ENCODE measurements at places on chromosomes 3 and 15.

GRCh38 chr15:58049520-58050227 is 15.8 kb downstream of the ALDH1A2 start:
- no peak for DNase-seq

- DNase-seq: no peak
Measured at GRCh38 chr3:192082730-192083660, 622.0 kb downstream of the PYDC2 start.

GRCh38 chr15:77870195-77871065 is 207.1 kb downstream of the TBC1D2B start:
- peak; percentile 31 for DNase-seq

DNA sequence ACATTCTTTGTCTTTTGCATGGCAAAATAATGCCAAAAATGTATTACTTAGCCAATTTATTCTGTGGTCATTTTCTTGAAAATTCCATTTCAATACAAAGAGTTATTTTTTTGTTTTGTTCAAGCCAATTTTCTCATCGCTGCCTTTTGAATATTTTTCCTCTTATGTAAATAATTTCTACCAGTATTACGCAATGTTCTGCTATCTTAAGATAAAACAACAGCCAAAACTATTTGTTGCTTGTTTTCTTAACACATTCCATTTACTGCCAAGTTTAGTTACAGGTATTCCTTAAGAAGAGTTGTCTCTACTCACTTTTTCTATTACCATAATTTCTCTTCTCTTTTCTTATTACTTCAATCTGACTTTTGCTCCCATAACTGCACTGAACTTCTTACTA is 163.1 kb downstream of the ROBO1 start:
- DNase-seq: no peak

DNA sequence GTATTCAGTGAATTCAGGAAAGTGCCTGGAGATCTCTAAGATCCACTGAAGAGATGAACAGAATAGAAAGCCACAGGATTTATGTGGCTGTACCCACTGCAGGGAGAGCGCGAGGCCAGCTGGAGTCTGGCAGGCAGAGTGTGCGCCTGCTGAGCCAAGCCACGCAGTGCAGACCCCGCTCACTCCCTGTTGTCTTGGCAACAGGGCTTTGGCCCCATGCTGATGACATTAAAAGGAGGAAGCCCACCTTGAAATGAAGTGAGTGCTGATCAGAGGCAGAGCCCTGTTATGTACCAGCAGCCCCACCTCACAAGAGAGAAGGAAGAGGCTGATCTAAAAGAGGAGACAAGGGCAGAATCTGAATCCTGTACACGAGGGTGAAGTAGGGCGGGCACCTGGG is 36.7 kb downstream of the PXYLP1 start:
- no peak for DNase-seq

DNA sequence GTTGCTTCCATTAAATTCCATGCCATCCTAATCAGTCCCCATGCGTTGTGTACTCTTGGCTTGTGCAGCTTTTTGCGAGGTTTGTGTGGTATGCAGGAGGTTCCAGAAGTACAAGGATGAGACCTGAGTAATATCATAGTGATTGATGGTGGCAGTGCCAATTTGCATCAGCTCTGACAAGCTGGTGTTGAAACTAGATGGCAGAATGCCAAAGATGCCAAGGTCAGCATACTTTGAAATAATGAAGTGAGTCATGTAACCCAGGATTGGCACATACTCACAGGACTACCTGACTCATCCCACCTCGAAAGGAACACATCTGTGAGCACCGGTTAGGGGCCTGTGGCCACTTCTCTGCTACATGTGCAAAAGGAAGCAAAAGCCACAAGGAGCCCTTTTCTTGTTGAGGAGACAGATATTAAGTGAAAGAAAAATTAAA is 14.3 kb downstream of the KAT2B start:
- peak; percentile 50 for DNase-seq

DNA sequence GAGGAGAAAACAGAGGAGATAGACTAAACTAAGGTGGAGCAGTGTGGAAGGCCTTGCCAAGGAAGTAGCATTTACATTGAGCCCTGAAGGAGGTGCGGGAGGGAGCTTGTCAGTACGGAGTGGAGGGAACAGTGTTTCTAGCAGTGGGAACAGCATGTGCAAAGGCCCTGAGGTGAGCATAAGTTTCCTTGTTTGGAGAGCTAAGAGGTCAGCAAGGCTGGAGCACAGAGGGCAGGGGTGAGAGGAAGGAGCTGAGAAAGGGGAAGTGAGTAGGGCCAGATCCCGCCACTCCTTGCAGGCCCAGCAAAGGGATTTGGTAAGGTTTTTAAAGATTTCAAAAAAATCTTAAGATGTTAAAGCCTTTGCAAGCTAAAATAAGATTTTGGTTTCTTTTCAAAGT is 70.1 kb downstream of the HMCES start:
- DNase-seq: no peak

DNA sequence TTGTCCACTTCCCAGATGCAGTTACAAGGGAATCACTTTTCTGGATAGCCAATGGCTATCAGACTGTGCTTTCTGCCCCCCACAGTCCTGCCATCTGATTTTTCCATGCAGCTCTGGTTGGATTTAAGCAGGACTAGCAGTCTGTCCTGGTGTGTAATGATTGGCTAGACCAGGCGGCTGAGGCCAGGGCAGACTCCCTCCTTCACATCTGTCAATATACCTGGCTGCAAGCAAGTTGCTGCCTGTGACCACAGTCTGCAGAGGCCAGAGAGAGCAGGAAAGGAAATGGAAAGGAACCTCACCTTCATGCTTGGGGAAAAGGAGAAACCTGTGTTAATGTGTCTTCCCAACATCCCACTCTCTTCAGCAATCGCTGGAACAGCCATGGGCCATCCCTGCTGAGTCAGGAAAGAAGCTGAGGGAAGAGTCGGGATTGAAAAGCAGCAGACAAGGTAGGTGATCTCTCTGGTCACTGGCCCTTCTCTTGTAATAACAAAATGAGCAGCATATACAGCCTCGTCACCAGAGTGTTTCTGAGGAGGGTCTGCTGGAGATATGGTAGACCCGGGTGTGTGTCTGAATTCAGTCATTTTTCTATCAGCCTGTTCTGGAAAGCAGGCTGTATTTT is 126.7 kb upstream of the PHLDB2 start:
- DNase-seq: no peak

DNA sequence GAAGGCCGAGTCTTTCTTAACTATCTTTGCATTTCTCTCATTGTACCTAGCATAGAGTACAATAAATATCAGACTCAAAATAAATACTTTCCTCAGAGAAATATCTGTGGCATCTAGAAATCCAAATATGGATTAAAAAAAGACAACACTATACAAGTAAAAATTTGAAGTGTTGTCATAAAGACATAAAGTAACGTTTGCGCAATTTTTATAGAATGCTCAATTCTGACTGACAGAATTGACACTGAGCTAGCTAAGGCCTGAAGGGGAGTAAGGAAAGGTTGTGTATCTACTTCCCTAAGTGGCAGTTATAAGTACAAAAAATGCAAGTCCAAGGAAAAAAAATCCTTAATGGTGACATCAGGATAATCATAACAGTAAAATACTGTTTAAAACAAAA is 1.1 kb downstream of the SEC11A start:
- DNase-seq: no peak

- DNase-seq: no peak
Measured at GRCh38 chr3:183114384-183115178, 15.3 kb upstream of the MCCC1 start.

GRCh38 chr3:9911863-9912262 is 5.0 kb upstream of the IL17RC start:
- DNase-seq: no peak

- DNase-seq: no peak
Measured at GRCh38 chr15:73518180-73518862, 75.4 kb downstream of the REC114 start.

DNA sequence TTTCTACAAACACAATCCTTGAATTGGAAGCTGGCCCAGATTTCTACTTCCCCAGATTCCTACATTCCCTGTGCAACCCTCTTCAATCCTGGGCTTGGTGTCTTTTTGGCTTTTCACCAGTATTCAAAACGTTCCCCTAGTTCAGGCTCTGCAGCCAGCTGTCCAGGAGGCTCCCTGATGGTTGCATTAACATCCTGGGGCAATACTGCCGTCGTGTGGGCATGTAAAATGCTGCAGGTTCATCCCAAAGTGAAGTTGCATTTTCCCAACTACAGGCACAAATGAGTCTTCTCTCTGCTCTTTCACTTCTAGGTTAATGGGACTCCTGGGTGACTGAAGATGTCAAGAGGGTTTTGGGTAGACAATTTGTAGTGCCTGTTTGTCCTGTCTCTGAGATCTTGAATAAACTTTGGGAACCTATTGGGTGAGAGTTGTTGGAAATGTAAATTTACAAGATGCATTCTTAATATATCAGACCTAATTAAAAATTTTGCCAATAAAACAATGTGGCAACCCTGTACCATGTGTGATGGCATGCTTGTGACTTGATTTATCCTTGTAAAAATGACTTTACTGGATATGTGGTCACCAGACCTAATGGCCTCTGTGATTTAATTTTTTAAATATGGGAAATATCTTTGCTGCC is 28.6 kb downstream of the SOX14 start:
- DNase-seq: no peak

GRCh38 chr3:149321640-149322039 is 11.8 kb downstream of the TM4SF18 start:
- no peak for DNase-seq

DNA sequence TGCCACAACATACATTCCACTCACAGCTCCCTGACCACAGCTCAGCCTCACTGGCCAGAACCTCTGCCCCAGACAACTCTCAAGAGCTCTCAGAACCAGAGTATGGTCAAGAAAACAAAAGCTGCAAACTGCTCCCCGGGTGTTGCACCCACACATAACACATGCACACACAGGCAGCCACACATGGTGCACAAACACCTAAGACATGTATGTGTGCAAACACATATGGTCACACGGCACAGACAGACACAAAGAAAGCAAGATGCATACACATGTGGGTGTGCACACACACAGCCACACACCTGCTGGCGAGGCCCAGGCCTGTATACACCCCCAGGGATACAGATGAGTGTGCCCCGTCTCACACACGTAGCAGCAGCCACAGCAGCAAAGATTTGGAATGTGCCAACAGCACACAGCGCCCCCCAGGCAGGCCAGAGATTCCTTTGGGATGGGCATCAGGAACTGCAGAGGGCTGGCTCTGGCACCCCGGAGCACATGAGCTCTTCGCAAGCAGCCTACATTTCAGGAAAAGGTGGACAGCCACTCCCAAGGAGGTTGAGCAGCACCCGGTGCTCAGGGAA is 6.6 kb downstream of the KLF15 start:
- no peak for DNase-seq

DNA sequence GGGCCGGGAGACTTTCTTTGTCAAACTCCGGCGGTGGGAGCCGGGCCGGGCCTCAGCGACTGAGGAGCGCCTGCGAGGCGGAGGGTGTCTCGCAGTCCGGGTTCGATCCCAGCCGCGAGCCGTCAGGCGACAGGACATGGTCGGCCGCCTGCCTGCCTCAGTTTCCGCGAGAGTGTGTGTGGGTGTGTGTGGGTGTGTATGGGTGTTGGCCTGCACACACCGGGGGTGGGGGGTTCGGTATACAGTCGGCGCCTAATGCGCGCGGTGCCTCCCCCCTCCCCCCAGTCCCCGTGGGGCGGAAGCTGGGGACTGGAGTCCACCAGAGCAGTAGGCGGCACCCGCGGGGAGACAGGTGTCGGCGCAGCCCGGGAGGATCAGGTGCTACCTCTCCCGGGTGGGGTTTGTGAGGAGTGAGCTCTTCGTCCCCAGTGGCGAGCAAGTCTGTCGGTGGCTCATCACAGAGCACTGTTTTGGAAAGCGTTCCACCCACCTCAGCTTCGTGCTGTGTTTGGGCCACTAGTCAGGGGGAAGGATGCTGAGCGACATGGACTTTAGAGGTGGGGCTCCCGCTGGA is 246.3 kb downstream of the GOLGA6L6 start:
- DNase-seq: no peak

DNA sequence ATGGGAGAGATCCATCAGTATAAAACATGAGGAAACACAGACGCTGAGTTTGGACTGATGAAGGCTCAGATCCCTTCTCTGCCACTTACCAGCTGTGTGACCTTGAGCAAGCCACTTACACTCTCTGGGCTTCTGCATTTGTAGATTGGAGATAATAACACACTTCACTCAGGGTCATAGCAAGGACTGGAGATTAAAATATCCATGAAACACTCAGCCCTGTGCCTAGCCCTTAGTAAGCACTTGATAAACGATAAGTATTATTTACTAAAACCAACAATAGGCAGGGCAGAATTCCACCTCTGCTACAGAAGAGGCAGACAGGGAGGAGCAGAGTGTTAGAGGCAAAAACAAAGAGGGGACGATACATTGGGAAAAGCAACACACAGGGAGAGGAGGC is 420.5 kb upstream of the WNT5A start:
- DNase-seq: no peak

DNA sequence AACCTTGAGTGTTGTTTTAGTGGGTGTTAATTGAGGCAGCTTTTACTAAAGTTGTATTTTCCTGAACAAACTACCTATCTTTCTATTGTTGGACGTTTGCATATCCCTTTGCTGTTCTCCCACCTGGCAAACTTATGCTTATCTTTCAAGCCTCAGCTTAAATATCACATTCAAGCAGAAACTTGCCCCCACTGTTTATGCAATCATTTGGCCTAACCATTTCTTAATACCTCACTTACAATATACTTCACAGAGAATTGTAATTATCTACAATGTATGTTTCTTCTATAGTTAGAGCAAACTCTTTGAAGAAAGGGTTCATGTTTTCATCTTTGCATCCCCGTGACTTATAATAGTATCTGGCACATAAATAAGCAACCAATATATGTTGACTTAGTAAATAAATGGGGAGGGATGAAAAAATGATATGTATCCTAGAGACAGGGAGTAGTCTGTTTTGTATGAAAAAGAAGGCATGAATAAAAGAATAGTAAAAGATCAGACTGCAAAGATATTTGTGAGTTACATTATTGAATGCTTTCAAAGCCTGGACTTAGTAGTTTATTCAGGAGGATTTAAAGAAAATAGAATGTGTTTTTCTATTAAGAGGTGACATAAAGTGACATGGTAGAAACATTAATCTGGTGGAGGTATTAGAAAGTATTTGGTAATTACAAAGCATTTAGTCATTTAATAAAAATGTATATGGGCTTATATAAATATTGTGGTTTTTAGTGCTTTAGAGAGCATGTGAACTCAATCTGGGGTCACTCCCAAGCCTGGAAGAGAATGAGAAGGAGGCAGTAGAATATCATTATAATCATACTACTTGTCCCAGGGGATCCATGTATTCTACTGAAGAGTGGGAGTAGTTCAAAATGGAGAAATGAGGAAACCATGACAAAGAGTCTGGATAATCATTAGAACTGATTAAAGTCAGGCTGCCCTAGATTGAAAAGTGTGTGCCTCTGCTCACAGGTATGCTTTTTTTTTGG is 60.0 kb upstream of the DCBLD2 start:
- no peak for DNase-seq

- no peak for DNase-seq
Measured at GRCh38 chr3:172249039-172249438, 199.2 kb downstream of the GHSR start.

Data from omental fat pad (tissue), 4 donors.